ENCODE measurements at places on chromosomes 2 and 18. TPM values are rescaled to one million over a fixed set of nuclear protein-coding genes. Genes with fewer than 3 reads are reported as not detected.

DNA sequence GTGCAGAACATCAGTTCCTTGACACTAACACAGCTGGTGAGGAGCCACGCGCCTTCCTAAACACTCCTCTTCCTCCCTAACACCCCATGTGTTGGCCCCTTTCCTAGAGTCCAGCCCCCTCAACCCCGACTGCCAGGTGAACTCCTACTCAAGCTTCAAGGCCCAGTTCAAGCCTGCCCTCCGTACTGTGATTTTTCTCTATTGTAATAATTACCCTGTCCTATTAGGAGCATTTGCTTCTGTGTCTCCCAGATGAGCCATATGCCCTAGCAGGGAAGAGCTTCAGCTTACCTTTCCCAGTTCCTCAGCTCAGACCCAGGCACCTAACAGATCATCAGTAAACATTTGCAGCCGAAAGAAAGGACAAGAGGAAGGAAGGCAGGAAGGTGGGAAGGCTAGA, 130.6 kb upstream of the SALL3 start:
- no peak for DNase-seq

- no peak for DNase-seq
Measured at GRCh38 chr18:35467624-35468016, 30.1 kb downstream of the INO80C start.

The INO80C gene
- 5.3 TPM for total RNA-seq

The RNF152 gene
- total RNA-seq = 1.5 TPM

DNA sequence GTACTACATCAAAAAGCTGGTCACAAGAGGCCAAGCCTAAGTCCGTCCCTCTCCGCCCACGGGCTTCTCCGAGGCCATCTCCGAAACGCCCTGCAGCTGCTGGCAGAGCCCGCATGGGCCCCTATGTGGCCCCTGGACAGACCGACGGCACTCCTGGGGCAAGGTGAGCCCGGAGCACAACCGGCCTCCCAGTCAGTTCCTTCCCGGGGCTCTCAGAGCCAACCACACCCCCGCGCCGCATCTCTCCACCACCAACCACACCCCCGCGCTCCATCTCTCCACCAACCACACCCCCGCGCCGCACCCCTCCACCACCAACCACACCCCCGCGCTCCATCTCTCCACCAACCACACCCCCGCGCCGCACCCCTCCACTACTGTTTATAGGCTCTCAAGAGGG, 93.5 kb downstream of the ZNF516 start:
- DNase-seq = no peak
